Fibroblast of skin of right biceps (primary cell): ENCODE measurements at places on chromosomes 6 and 20.

GRCh38 chr20:63955281-63955826, 862 bp downstream of the UCKL1 start:
- DNase-seq: no peak

DNA sequence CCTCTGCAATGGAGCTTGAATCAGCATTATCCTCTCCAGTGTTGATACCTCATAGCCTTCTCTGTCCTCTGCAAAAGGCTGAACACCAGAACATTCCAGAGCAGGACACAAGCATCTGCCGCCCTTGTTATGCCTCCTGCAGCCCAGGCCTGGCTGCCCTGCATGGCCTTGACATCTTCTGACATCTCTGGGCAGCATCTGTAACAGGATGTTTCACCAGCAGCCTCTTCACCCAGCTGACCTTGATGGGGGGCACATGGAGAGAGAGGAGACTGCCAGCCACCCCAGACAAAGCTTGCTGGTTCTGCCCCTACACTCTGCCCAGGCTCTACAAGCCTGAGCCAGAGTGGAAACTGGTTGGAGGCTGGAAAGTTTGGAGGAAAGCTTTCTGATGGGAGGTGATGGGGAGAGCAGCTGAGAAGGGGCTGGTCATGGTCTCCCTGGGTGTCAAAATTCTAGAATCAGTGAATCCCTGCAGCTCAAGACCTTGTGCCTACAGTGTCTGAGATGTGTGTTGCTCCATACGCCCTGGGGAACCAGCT, 145.1 kb downstream of the MRPL14 start:
- no peak for DNase-seq

GRCh38 chr6:128367437-128367836, 153.0 kb downstream of the PTPRK start:
- DNase-seq: no peak

DNA sequence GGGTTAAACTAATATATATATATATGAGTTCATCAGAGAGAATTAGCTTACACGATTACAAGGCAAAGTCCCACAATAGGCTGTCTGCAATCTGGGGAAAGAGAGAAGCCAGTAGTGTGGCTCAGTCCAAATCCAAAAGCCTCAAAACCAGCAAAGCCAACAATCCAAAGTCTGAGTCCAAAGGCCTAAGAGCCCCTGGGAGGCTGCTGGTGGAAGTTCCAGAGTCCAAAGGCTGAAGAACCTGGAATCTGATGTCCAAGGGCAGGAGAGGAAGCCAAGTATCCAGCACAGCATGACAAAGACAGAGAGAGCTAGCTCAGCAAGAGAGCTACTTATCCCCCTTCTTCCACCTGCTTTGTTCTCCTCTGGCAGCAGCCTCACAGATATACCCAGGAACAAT, 274.7 kb upstream of the ID4 start:
- DNase-seq: no peak
